ENCODE measurements at places on chromosomes 12 and 14. TPM values are rescaled to one million over a fixed set of nuclear protein-coding genes. Genes with fewer than 3 reads are reported as not detected.

GRCh38 chr14:50225974-50226297 is 5.4 kb downstream of the SOS2 start:
- no peak for DNase-seq

Gene TRPV4
- total RNA-seq, result 4.0 TPM

- DNase-seq, result no peak
Observed at GRCh38 chr14:94827711-94828447, 58.0 kb upstream of the GSC start.

Gene GALNT9
- total RNA-seq, result 0.45 TPM

GRCh38 chr14:49971156-49972130 is 78.6 kb downstream of the ARF6 start:
- no peak for DNase-seq

DNA sequence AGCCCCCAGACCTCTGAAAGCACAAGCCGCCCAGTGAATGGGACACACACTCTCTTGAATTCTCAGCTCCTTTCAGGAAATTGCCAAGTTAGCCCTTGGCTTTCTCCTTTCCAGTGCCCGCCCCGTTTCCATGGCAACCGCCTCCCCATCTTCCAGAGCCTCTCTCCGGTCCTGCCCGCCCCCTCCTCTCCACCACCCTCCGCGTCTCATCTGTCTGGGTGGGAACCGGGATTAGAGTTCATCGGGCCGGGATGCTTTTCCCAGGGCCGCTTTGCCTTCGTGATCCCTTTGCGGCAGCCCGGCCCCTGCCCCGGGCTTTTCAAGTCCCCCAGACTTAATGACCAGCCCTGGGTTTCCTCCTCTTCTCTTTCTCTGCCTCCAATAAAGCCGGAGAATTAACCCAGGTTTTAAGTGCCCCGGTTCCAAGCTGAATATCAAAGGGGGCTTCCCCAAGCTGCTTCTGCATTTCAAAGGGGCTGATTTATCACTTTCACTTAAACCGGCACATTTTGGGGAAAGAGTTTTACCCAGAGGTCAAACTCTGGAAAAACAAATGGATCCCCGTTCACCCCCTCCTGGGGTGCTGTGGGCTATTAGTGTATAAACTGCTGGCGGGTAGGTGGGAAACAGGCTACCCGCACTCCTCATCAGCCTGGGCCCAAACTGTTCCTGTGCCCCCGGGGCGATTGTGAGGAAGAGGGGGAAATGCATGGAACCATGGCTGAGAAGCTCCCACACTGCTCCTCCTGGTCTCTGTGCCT is 101.7 kb downstream of the ZFP36L1 start:
- peak; percentile 86 for DNase-seq

DNA sequence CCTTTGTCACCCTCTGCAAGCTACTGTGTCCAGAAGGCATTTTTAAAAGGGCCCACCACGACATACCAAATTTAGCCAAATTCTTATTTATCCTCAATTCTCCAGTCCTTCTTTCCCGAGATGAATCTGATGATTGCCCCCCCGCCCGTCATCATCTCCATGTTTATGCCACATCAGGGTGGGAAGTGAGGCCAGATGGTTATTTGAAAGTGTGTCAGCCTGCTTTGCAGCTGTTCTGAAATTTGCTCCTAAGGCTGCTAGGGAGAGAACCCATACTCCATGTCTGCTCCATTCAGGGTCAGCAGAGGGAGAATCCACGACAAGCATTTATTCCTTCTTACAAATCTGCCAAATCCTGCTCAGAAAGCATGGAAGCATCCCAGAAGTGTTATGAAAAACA is 337.8 kb downstream of the ADAMTS20 start:
- no peak for DNase-seq

DNA sequence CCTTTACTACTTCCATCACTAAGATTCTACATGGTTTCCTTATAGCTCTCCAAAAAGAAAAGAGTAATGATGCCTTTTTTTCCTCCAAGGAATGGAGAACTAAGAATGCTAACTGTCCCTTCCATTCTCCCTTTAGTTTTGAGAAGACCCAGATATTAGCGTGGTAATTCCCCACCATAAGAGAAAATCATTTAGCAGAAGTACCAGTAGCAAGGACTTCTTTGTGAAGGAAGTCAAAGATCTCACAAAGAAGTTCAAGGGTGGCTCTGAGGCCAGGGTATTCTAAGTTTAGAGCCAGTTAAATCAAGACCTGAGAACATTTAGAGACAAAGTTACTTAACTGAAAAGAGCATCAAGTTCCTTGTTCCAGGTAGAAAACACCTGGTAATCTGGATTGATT is 7.3 kb downstream of the USP15 start:
- DNase-seq, result no peak

GRCh38 chr14:63295231-63295685 is 23.5 kb downstream of the GPHB5 start:
- no peak for DNase-seq

DNA sequence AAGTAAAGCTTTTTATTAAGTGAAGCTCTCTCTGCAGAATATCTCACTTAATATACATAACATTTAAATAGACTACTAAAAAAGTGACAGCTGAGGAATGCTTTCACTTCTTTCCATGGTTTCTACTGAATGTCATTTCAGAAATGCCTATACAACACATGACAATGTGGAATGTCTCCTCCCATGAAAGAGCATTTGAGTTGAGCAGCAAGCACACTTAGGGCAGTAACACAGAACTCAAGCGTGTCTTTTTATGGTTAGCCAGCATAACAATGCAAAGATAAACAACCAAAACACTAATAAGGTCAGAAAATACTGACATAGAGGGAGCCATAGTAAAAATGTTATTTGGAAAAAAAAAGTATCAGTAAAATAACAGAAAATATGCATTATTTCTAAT is 9.4 kb downstream of the PPP1R12A start:
- no peak for DNase-seq

DNA sequence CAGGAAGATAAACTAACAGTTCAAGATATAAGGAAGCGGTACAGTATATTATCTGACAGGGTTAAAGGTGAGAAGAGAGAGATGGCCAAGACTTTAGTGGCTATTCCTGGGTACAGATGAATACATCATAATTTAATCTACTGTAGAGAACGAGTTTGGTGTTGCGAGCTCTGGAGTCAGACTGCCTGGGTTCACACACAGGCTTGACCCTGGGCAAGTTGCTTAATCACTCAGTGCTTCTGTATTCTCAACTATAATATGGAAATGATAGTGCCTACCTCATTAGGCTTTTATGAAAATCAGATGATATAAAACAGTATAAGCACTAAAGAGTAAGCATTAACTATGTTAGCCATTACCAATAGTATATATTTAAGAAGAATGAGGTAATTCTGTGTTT is 3.5 kb downstream of the PPM1H start:
- no peak for DNase-seq

GRCh38 chr12:89192429-89192828 is 159.9 kb downstream of the DUSP6 start:
- no peak for DNase-seq

Gene FOXG1
- total RNA-seq, result 0.14 TPM

Gene TAS2R19
- total RNA-seq, result 0.62 TPM

DNA sequence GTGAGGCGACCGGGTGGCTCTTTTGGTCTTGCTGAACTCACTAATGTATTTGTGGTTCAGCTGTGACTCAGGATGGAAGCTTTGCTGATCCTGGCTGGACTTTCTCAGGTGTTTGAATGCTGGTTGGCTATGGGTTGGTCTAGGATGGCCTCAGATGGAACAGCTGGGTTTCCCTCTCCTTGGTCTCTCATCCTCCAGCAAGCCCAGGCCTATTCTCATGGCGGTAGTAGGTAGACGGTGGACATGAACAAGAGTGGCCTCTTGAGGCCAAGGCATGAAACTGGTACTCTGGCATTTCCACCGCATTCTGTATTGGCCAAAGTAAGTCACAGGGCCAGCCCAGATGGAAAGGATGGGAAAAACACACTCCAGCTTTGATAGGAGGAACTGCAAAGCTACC is 11.8 kb upstream of the POLR3B start:
- DNase-seq, result peak; percentile 38

GRCh38 chr12:117044790-117045159 is 54.4 kb downstream of the TESC start:
- DNase-seq, result no peak

GRCh38 chr12:98419795-98420404 is 95.5 kb upstream of the TMPO start:
- DNase-seq, result no peak

Gene PROX2
- not detected for total RNA-seq

Gene CLEC2B
- total RNA-seq, result 0.18 TPM

GRCh38 chr12:89882050-89882449 is 173.4 kb upstream of the ATP2B1 start:
- no peak for DNase-seq
